ENCODE measurements at places on chromosomes 16 and 17. TPM values are rescaled to one million over a fixed set of nuclear protein-coding genes. Genes with fewer than 3 reads are reported as not detected.

GRCh38 chr17:6660805-6661463 is 9.4 kb downstream of the C17orf100 start:
- peaks cover 4% of the 10 kb centered on the region for H3K4me1 ChIP-seq
- no peak overlapping the region for H3K27ac ChIP-seq
- no peak overlapping the region for H3K4me3 ChIP-seq
- H3K36me3 ChIP-seq, result no peaks in the 10 kb centered on the region
- no peak for DNase-seq

- H3K27me3 ChIP-seq, result no peaks in the 10 kb centered on the region
- no peaks in the 10 kb centered on the region for H3K36me3 ChIP-seq
- peaks cover 11% of the 10 kb centered on the region for H3K4me1 ChIP-seq
Observed at GRCh38 chr17:81453076-81453475, 57.8 kb downstream of the BAHCC1 start.

GRCh38 chr17:75516255-75516618 is at the start of gene TSEN54:
TSS of gene TSEN54 (plus strand) at chr17:75516528. CDS start at chr17:75516561, 33 bp downstream.
- peaks cover 48% of the 10 kb centered on the region for H3K4me1 ChIP-seq
- H3K36me3 ChIP-seq, result peaks cover 7% of the 10 kb centered on the region
- H3K27me3 ChIP-seq, result no peaks in the 10 kb centered on the region
- H3K27ac ChIP-seq, result peak within 1 kb of the TSS; percentile 51
- peak; percentile 78 for DNase-seq

DNA sequence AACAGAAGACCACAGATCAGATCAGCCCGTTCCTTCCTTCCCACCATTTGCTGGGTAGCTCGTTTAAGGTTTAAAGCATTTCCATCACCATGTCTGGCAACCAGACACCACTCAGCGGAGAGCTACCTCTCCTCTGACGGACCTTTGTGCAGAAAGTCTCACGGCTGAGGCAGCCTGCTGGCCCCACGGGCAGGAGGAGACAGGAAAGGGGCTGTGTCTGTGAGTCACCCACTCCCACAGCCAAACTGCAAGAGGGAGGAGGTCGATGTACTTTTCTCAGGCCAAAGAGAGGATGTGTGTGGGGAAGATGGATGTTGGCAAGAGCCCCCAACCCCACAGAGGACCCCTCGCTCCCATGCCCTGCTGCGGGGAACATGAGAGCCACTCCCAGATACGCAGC is 92.1 kb downstream of the ZNF423 start:
- no peaks in the 10 kb centered on the region for H3K4me1 ChIP-seq
- peaks cover 16% of the 10 kb centered on the region for H3K27me3 ChIP-seq
- no peak overlapping the region for H3K27ac ChIP-seq
- no peaks in the 10 kb centered on the region for H3K36me3 ChIP-seq

- DNase-seq, result no peak
- no peaks in the 10 kb centered on the region for H3K4me1 ChIP-seq
- H3K4me3 ChIP-seq, result no peak overlapping the region
- no peak overlapping the region for H3K27ac ChIP-seq
Observed at GRCh38 chr16:74485916-74486315, 64.6 kb upstream of the CLEC18B start.

GRCh38 chr17:21352221-21352980 is 23.8 kb upstream of the KCNJ12 start:
- no peak overlapping the region for H3K27ac ChIP-seq
- no peak overlapping the region for H3K4me3 ChIP-seq
- peaks cover 7% of the 10 kb centered on the region for H3K27me3 ChIP-seq

GRCh38 chr16:75224306-75225082 is 5.7 kb downstream of the CTRB1 start:
- no peak overlapping the region for H3K27ac ChIP-seq
- no peak overlapping the region for H3K4me3 ChIP-seq
- peaks cover 30% of the 10 kb centered on the region for H3K4me1 ChIP-seq
- peaks cover 7% of the 10 kb centered on the region for H3K36me3 ChIP-seq
- DNase-seq, result no peak
- H3K27me3 ChIP-seq, result peaks cover 22% of the 10 kb centered on the region

GRCh38 chr16:89574681-89575246 is 794 bp upstream of the CPNE7 start:
- no peaks in the 10 kb centered on the region for H3K36me3 ChIP-seq
- DNase-seq, result no peak
- peaks cover 28% of the 10 kb centered on the region for H3K4me1 ChIP-seq
- H3K27me3 ChIP-seq, result peaks cover 13% of the 10 kb centered on the region

DNA sequence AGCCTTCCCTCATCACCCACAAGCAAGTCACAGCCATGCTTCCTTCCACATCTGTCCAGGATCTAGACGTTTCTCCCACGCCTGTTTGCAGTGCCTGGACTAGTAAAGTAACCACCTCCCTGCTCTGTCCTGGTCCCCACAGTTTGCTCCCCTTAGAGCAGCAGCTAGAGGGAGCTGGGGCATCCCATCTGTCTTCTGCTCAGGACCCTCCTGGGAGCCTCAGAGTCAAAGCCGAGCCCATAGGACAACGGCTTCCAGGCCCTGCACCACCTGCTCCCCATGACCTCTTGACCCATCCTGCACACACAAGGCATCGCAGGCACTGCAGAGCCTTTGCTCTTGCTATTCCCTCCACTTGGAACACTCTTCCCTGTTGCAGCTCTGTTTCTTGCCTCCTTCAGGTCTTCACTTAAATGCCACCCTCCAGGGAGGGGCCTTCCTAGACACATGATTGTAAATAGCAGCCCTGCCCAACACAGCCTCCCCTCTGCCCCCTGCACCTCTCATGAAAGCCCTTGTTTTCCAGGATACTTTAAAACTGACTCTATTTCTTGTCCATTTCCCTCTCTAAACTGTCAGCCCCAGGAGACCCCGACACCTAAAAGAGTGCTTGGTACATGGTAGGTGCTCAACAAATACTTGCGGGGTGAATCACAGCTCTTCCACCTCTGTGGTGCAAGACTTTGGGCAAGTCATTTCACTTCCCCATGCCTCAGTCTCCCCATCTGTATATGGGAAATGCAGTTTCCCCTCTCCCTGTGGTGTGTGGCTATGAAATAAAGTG is 3.1 kb downstream of the NATD1 start:
- no peak overlapping the region for H3K27ac ChIP-seq
- DNase-seq, result no peak
- no peaks in the 10 kb centered on the region for H3K36me3 ChIP-seq

DNA sequence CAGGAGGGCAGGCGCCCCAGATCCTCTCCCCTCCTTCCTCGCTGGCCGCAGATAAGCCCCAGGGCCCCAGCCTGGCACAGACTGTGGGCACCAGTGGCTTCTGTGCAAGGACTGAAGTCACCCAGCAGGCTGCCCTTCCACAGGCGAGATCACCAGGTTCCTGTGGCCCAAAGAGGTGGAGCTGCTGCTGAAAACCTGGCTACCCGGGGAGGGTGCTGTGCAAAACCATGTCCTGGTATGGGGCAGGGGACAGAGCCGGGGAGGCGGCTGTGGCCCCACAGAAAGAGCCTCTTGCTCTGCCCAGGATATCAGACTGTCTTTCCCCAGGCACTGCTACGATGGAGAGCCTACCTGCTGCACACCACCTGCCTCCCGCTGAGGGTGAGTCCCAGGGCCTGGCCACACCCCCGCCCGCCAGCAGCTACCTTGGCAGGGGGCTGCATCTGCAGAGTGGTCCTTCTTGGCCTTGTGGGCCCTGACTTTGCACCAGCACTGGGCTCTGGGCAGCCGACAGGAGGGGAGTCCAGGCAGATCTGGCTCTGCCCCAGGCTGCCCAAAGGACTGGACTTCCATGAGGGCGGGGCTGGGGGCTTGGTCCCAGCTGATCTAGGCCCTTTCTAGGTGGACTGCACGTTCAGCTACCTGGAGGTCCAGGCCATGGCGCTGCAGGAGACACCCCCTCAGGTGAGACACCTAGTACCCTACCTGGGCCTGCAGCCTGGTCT is 615 bp downstream of the CARMIL2 start:
- H3K36me3 ChIP-seq, result no peaks in the 10 kb centered on the region
- H3K27me3 ChIP-seq, result peaks cover 54% of the 10 kb centered on the region
- no peak for DNase-seq
- peaks cover 32% of the 10 kb centered on the region for H3K4me1 ChIP-seq
- H3K4me3 ChIP-seq, result peak overlapping the region; percentile 71

DNA sequence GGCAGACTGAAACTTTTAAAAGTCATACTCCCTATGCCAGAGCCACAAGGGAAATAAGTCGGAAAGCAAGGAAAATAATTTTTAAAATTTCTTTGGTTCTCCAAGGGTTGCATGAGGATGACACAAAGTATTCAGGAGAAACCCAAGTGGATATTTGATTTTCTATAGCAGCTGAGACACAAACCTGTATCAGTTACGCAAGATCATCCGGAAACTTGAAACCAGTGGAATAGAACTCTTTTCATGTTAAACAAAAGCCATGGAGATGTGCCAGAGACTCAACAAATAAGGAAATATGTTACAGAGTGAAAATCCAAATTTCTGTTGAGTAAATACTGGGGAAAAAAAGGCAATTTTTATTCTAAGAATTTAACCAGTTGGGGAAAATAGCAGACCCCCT is 294.7 kb downstream of the KIF2B start:
- no peaks in the 10 kb centered on the region for H3K4me1 ChIP-seq
- no peaks in the 10 kb centered on the region for H3K36me3 ChIP-seq
- H3K27ac ChIP-seq, result no peak overlapping the region
- no peak overlapping the region for H3K4me3 ChIP-seq
- H3K27me3 ChIP-seq, result no peaks in the 10 kb centered on the region
- no peak for DNase-seq

DNA sequence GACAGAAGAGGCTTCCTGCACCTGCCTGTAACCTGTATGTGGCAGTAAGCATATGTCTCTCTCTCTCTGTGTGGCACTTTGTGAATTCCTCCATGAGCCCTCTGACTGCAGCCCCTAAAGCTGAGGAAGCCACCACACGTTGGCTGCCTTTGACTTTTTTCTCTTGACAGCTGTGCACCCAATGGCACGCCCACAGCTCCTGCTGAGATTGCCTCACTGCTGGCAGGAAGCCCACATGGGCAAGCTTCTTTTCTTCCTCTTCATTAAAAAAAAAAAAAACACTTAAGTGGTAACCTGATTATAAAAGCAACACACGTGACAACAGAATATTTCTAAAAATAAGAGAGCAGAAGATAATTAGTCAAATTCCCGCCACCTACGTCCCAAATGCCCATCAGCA is 34.0 kb upstream of the PIRT start:
- H3K4me3 ChIP-seq, result no peak overlapping the region
- no peaks in the 10 kb centered on the region for H3K36me3 ChIP-seq
- DNase-seq, result no peak
- H3K27ac ChIP-seq, result no peak overlapping the region

- no peak overlapping the region for H3K27ac ChIP-seq
- no peak for DNase-seq
- no peak overlapping the region for H3K4me3 ChIP-seq
- H3K36me3 ChIP-seq, result no peaks in the 10 kb centered on the region
Observed at GRCh38 chr17:39823407-39824054, 40.6 kb downstream of the IKZF3 start.

DNA sequence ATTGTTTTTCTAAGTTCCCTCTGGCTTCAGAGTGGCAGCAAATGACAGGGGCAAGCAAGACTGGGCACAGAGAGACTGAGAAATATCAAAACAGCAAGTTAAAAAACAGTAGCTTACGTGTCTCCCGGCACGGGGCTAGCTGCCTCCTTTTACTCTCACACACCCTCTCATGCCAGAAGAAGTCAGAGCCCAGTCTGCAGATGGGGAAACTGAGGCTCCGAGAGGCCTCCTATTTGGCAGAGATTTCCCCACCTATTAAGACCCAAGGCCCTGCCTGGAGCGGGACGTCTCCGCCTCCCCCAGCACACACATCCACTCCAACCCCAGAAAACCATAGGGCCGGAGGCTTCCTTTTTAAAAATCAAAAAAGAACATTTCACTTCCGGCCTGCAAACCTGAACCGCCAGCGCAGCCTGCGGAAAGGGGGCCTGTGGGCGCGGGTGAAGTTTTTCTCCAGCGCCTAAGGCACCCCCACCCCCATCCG is 832 bp downstream of the CARHSP1 start:
- DNase-seq, result no peak
- H3K36me3 ChIP-seq, result no peaks in the 10 kb centered on the region
- peaks cover 75% of the 10 kb centered on the region for H3K4me1 ChIP-seq
- peak overlapping the region; percentile 97 for H3K4me3 ChIP-seq

PIMREG gene
- total RNA-seq, result 33.8 TPM

AKAP10 gene
- 17.6 TPM for total RNA-seq

CHAD gene
- total RNA-seq, result not detected

EPN3 gene
- total RNA-seq, result 0.95 TPM

PRSS33 gene
- not detected for total RNA-seq

NPTX1 gene
- not detected for total RNA-seq

KRT27 gene
- total RNA-seq, result not detected

Measured in HepG2 (cell line).